A549 treated with RU486 at 1 μM for 4 hours (cell line): ENCODE measurements at places on chromosomes 12 and 14. TPM values are rescaled to one million over a fixed set of nuclear protein-coding genes. Genes with fewer than 3 reads are reported as not detected.

Gene SERPINA12
- total RNA-seq = not detected in 5 replicates

Gene ZFYVE26
- 4.9 to 5.9 TPM (median 5.8 TPM) in 5 replicates for total RNA-seq

Gene CMTM5
- not detected in 5 replicates for total RNA-seq

Gene JDP2
- 17.2 to 28.4 TPM (median 27.7 TPM) in 5 replicates for total RNA-seq

Gene MED6
- total RNA-seq = 42.0 to 57.7 TPM (median 42.9 TPM) in 5 replicates

Gene SETD1B
- total RNA-seq = 11.4 to 15.8 TPM (median 14.5 TPM) in 5 replicates

Gene AJUBA
- total RNA-seq = 38.8 to 43.7 TPM (median 40.1 TPM) in 5 replicates

Gene DCP1B
- total RNA-seq = 6.4 to 8.9 TPM (median 7.7 TPM) in 5 replicates

Gene FOXN4
- total RNA-seq = not detected in 5 replicates

Gene C3AR1
- total RNA-seq = not detected in 5 replicates

Gene GDF11
- total RNA-seq = 1.9 to 5.1 TPM (median 4.1 TPM) in 5 replicates

Gene TRPV4
- total RNA-seq = 0.08 to 0.17 TPM (median 0.10 TPM) in 5 replicates

Gene SLC17A8
- total RNA-seq = 0.02 TPM in 1 of 5 replicates, not detected in the others

Gene TDP1
- 12.4 to 18.9 TPM (median 15.5 TPM) in 5 replicates for total RNA-seq

Gene IL23A
- 0.42 to 0.74 TPM (median 0.59 TPM) in 5 replicates for total RNA-seq

Gene SLC24A4
- 0.08 to 0.35 TPM (median 0.11 TPM) in 5 replicates for total RNA-seq

Gene TAS2R14
- 0.38 to 0.81 TPM (median 0.73 TPM) in 5 replicates for total RNA-seq

Gene GPR132
- 0.43 to 0.64 TPM (median 0.55 TPM) in 5 replicates for total RNA-seq

Gene PLEKHG7
- 0.10 TPM in 1 of 5 replicates, not detected in the others for total RNA-seq

Gene TIGAR
- total RNA-seq = 37.8 to 45.0 TPM (median 42.1 TPM) in 5 replicates

Gene PDE6H
- total RNA-seq = not detected in 5 replicates

Gene CLEC1B
- total RNA-seq = not detected in 5 replicates

Gene FITM1
- 0.17 to 0.31 TPM in 2 of 5 replicates, not detected in the others for total RNA-seq

Gene FAM234B
- total RNA-seq = 2.7 to 4.3 TPM (median 4.1 TPM) in 5 replicates

Gene SMARCD1
- 62.5 to 75.3 TPM (median 65.2 TPM) in 5 replicates for total RNA-seq

Gene IFNG-AS1
- not detected in 5 replicates for total RNA-seq
